Retinal pigment epithelial cell (primary cell): ENCODE measurements at places on chromosomes 1 and 21.

DNA sequence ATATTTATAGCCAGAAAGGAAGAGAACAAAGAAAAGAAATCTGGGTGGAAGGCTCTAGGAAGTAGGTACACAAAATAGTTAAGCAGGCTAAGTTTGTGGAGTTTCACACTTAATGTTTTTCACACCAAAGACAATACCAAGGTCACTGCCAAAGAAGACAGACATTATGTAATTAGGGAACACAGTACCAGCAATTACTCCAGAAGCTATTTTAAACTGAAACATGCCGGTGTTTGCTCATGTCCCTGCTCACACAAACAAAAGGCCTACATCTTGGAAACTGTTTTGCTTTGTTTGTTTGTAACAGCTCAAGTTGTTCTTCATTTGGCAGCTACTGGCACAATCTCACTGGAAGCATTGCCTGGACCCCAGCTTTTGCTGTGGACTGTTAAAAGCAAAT lies 88.5 kb upstream of the DAB1 start:
- no peak for DNase-seq

GRCh38 chr21:32382108-32382644 lies 10.6 kb downstream of the URB1 start:
- peak; percentile 61 for DNase-seq

GRCh38 chr1:60065199-60065598 lies 8.4 kb downstream of the C1orf87 start:
- DNase-seq = no peak

DNA sequence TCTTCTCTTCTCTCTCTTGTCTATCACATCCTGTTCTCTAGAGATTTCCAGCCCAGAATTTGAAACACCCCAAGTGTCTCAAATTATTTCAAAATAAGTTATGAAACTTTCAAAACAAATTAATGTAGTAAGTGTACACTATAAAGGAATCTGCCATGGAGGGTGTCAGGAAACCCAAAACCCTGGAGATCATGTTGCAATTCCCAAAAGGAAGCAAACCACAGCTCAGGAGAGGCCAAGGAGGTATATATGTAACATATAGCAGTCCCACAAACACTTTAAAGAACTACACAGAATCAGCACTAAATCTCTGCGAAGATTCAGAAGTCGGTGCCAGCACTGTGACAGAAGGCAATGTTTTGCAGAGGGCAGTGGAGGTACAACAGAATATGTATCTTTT lies 26.6 kb downstream of the PTPN14 start:
- DNase-seq = no peak

GRCh38 chr21:41064951-41065350 lies 103.0 kb upstream of the BACE2 start:
- no peak for DNase-seq
